NCI-H1105 (cell line): ENCODE measurements at places on chromosomes 1 and 21.

- no peak for DNase-seq
Measured at GRCh38 chr1:182681568-182681912, 2.8 kb downstream of the RGS8 start.

DNA sequence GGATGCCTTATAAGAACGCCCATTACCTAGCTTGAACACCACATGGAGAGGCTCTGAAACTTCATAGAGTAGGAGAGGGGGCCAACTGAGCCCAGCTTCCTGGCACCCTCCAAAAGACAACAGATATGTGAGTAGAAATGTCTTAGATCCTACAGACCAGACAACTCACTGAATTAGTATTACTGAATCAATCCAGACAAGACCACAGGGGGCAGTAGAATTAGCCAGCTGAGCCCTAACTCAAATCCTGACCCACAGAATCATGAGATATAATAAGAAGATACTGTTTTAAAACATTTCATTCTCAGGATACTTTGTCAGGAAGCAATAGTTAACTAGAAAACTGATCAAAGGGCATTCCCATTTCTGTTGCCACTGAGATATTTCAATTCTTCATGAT lies 45.8 kb upstream of the C1orf21 start:
- DNase-seq = no peak

DNA sequence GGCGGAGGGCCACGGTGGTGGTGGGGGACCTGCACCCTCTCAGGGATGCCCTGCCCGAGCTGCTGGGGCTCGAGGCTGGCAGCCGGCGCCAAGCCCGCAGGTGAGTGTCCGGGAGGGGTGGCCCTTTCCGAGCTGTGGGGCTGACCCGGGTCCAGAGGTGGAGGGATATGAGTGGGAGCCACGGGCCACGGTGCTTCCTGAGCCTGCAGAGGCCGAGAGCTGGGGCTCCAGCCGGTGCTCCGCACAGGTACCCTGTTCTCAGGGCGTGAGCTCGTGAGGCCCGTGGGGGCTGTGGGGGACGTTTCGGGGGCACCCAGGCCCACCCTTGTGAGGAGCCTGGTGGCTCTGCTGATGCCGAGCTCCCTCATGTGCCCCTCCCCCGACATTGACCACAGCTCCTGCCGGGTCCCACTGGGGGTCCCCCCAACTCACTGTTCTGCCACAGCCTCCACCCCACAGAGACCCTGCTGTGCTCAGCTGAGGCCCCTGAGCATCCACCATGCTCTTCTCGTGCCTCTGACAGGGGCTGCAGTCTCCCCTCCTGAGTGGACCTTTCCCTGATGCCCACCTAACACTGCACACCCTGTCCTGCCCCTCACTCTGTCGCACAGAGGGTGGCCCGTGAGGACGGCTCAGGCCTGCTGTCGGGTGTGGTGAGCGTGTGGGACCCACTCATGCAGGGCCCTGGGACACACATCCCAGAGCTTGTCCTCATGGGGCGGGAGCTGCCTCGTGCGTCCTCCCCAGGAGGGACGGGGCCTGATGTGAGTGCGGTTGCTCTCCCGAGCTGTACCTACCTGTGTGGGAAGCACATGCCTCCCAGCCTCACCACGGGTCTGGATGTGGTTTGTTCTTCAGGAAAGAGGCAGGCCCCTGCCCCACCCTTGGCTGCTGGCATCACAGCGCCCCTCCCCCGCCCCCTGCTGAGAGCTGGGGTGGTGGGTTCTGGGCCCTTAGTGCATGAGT lies 27.5 kb downstream of the SLX9 start:
- no peak for DNase-seq

GRCh38 chr1:237293804-237294203 lies 251.8 kb downstream of the RYR2 start:
- no peak for DNase-seq

- DNase-seq = no peak
Measured at GRCh38 chr1:191963781-191964455, 194.3 kb upstream of the RGS18 start.
